ENCODE measurements at places on chromosomes 11 and 22.

DNA sequence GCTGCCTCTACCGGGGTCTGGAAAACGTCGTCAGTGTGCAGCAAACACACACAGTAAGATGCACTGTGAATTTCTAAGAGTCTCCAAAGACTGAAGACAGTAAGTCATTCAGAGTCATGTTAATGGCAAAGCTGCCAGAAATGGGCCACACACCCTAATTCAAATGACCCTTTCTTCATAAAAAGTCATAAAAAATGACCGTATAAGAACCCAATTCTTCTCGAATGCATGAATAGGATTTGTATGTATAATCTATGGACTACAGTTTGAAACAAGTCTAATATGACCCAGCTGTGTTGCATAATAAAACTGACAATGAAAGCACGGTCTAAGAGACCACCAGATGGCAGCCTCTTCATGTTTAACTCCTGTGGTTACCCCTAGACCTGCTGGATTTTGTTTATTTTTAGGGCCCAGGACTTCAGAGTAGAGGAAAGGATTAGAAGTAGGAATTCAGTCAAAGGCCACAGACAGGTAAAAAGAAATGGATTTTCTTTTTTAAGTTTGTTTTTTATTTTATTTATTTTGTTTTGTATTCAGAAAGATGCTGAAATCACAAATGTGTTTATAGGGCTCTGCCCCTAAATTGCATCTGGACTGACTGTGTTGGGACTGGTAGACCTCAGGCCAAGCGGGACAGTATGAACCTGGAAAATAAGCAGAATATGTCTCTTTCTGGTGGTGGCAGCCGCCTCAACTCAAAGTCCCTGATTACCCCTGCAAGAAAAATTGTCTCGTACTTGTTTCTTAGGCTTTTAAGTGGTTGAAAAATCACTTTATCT is 32.1 kb upstream of the SLC5A12 start:
- DNase-seq = no peak

DNA sequence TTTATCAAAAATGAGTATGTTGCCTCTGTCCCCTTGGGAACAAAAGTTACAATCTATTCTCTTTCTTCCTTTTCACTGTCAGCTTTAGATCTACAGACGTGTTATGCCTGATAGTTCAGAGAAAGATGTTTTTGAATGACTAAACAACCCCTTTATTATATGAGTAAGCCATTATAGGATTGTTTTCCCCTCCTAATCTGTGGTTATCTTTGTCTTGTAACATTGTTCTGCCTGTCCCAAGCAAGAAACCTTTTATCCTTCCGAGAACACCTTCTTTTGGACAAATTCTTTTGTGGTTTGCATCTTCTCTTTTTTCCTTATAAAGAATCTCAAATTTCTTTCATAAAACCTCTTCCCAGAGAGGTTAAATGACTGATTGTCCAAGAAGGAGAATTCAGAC is 208.4 kb downstream of the DDX10 start:
- DNase-seq = no peak

- DNase-seq = peak; percentile 44
Measured at GRCh38 chr11:9758637-9759518, 95.0 kb downstream of the SWAP70 start.

- DNase-seq = no peak
Measured at GRCh38 chr11:107929611-107930200, 1.5 kb downstream of the RAB39A start.

DNA sequence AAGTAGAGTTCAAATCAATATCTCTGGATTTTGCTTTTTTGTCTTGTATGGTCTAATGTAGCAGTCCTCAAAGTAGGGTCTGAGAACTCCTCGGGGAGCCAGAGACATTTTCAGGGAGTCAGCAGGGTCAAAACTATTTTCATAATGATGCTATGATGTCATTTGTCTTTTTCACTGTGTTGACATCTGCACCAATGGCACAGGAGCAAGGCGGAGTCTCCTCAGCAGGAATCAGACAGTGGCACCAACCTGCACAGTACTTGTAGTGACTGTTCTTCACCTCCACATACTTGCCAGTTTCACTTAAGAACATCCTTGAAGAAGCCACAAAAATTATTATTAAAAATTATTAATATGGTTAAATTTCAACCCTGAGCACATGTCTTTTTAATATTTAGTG is 14.9 kb upstream of the FXYD6 start:
- DNase-seq = no peak

DNA sequence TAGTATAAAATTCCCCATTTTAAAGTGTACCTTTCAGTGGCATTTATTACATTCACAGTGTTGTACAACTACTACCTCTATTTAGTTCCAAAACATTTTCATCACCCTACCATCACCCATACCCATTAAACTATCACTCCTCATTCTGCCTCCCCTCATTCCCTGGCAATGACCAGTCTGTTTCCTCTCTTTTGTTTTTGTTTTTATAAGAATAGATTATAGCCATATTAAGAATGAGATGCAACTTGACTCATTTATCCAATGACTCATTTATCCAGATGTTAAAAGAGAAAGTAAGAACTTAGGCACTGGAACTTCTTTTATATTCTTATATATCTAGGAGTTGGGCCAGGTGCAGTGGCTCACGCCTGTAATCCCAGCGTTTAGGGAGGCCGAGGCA is 156.3 kb downstream of the FAT3 start:
- DNase-seq = no peak
